AG09309 (cell line): ENCODE measurements at places on chromosomes 3 and 15.

DNA sequence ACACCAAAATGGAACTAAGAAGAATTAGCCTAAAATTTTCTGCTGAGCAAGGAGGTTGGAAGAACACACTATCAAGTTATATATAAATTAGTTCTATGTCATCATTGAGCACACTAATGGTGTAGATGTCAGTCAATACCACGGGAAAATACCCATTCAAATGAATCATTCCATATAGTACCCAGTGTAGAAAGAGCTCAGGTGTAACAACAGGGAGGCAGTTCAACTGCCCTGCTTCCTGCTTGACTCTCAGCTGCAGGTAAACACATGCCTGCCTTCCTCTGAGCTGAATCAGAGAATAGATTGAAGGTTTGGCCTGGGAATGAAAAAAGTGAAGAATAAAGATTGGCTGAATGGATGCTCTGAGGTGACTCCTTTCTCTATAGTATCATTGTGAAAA lies 1088.0 kb downstream of the AGBL1 start:
- DNase-seq, result no peak

DNA sequence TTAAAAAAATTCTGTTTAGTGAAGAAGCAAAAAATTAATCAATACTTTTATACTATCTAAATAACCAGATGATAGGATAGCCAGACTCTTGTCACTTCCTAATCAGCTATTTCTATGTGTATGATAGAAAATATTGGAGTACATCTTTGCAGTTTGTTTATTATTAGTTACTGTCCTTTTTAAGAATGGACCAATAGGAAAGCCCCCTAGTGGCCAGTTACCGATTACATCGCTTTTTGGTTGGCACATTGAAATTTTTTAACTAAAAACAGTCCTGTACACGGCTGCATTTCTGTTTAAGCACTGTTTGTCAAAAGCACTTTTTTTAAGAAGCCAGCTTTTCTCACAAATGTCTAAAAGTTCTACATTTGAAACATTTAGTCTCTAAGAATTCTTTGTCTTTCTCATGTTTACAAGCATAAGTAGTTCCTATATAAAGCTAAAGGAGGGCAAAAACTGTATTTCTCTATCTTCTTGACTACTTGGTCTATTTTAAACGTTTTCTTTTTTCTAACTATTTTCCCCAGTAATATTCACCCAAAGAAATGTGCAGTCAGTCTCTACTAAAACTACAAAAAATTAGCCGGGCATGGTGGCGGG lies 253.2 kb upstream of the LRTM1 start:
- no peak for DNase-seq

GRCh38 chr3:172280406-172281051 lies 167.7 kb downstream of the GHSR start:
- DNase-seq, result no peak

DNA sequence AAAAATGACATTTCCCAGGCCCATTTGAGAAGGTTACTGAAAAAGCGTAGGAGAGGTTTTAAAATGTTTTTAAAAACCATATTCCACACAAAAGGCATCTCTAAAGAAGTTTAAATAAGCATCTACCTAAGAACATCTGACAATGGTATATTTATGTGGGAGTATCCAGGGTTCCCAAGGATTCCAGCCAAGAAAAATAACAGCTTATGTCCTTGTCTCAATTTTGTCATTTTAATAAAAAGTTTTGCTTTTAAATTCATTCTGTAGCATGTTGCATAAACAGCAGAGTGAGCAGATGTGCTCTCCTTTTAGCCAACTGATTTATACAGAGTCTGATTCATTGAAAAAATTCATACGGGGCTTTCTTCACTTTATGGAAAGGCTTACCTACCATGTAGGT lies 129.9 kb downstream of the LRRC3B start:
- no peak for DNase-seq
